HTR-8/SVneo (cell line): ENCODE measurements at places on chromosomes 4 and X.

DNA sequence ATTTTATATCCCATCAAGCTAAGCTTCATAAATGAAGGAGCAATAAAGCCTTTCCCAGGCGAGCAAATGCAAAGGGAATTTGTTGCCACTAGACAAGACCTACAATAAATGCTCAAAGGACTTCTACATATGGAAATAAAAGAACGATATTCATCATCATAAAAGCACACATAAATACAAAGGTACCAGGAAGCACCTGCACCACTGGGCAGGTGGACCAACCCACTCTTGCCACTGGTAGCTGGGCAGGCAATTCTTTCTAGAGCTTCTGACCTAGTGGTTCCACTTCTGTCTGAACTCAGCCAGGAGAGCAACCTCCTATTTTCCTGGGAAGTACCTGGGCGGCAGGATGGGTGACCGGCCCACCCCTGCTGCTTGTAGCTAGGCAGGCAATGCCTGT lies 237.2 kb upstream of the ITM2A start:
- no peak for DNase-seq

- DNase-seq, result no peak
These were observed 326.1 kb downstream of the IL15 start for GRCh38 chr4:141962486-141962885.

GRCh38 chr4:161650812-161651211 lies 513.0 kb downstream of the FSTL5 start:
- no peak for DNase-seq

- DNase-seq, result no peak
These were observed 37.7 kb upstream of the FAT1 start for GRCh38 chr4:186761393-186761792.

GRCh38 chrX:139972113-139972512 lies 6.8 kb upstream of the CXorf66 start:
- DNase-seq, result no peak

GRCh38 chr4:127236889-127237288 lies 395.9 kb upstream of the INTU start:
- no peak for DNase-seq

- DNase-seq, result no peak
These were observed 660.2 kb downstream of the ADGRL3 start for GRCh38 chr4:61860376-61860775.

GRCh38 chrX:108438110-108438623 lies at the start of gene COL4A6:
TSS of gene COL4A6 (minus strand) at chrX:108438422. CDS start at chrX:108438196, 226 bp downstream.
- DNase-seq, result peak; percentile 10

DNA sequence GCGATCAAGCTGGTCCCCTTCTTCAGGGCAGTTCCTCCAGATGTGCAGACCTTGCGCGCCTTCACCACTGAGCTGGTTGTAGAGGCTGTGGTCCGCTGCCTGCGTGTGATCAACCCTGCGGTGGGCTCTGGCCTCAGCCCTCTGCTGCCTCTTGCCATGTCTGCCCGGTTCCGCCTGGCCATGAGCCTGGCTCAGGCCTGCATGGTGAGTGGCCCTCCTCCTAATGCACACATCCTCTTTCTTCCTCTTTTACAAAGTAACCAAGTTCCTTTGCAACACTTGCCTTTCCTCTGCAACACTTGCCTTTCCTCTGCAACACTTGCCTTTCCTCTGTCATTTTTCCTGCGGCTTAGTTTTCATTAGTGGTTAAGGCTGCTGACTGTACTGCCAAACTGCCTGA lies 1.8 kb downstream of the CCDC22 start:
- no peak for DNase-seq

DNA sequence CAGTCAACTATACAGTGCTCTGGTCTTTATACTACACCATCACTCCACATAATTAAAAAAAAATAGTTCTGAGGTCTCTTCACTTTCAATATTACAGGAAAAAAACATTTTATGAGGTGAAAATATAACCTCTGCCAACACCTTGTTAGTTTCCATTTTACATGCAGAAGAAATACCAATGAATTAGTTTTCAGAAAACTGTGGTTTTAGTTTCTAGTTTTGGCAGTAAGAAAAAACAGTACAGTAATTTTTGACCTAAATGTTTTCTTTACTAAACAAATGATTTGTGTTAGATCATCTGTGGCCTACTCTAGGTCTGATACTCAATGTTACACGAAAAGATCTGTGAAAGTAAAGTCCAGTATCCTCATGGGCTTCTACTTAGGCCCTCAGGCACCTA lies 10.0 kb downstream of the SULT1E1 start:
- no peak for DNase-seq
